ENCODE measurements at places on chromosomes 3 and 15.

DNA sequence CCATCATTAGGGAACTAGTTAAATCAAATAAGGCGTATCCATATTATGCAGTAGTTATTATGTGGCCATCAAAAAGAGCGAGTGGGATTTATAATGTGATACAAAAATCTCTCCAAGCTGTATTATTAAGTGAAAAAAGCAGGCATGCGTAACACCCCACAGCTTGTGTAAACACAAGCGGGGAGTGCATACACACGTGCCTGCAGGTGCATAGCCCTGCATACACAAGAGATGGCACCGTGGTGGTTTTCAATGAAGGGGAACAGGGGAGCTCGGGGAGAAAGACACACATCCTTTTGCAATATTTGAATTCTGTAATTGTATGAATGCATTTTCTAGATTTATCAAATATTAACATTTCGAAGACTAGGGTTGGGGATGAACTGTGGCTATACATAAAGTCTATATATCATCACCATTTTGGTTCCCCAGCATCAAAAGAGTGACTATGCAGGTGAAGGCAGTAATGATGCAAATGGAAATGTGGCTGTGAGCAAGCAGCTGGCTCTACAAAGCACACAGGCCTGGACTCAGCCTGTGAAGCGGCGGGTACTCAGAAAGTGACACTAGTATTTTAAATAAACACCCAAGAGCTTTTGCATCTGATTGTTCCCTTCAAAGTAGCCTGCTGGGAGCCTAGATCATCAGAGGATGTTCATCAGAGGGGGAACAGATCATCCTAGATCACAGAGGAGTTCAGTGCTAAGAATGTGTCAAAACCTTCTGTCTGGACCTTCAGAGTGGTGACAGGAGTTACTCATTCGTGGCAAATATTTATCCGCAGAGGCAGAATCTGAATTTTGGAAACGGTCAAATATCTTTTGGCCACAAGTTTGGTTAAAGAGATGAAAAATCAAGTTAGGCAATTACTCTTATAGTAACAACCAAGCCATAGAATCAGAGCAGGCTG lies 9.4 kb upstream of the KIF7 start:
- DNase-seq, result no peak

DNA sequence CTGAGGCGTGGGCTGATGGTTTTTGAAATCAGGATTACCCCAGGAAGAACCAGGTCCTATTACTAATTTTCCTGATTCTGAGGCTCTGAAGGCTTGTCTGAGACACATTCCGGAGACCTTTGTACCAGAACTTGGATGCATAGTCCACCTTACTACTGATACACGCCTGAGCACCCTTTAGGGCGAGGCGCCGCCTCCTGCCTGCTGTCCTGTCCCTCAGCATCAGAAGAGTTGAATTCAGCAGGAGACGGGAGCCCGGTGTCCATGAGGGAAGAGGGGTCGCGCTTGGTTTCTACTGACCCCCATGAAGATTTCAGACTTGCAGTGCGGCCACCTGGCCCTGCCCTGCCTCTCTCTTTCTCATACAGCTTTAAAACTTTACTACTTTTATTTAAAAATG lies 49.9 kb downstream of the KLF13 start:
- no peak for DNase-seq

DNA sequence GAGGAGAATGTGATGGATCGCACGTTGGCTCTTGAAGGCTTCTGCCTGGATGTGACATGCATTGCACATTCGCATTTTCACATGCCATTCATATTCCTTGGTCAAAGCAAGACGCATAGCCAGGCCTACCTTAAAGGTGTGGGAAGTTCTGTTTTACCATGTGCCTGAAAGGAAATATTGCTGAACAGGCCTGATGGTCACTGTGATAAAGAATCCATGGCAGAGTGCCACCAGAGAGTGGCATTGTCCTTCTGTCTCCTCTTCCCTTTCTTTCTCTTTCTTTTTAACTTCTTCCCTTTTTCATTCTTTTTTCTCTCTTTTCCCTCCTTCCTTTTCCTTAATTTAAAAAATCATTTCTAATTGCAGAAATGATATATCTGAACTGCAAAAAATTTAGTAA lies 15.9 kb upstream of the MITF start:
- DNase-seq, result no peak

- peak; percentile 14 for DNase-seq
Measured at GRCh38 chr3:67083277-67083676, 85.2 kb downstream of the KBTBD8 start.
